ENCODE measurements at places on chromosomes 5 and 9.

GRCh38 chr5:135018457-135018856 lies 15.6 kb downstream of the PITX1 start:
- no peak overlapping the region for H3K27ac ChIP-seq
- no peaks in the 10 kb centered on the region for H3K4me1 ChIP-seq
- no peaks in the 10 kb centered on the region for H3K36me3 ChIP-seq

GRCh38 chr9:128061275-128061960 lies 5.7 kb downstream of the NAIF1 start:
- H3K36me3 ChIP-seq, result no peaks in the 10 kb centered on the region
- H3K4me1 ChIP-seq, result peaks cover 48% of the 10 kb centered on the region
- H3K27ac ChIP-seq, result peak overlapping the region; percentile 53
- H3K27me3 ChIP-seq, result no peaks in the 10 kb centered on the region
- peak overlapping the region; percentile 38 for H3K4me3 ChIP-seq
- DNase-seq, result no peak

- no peaks in the 10 kb centered on the region for H3K36me3 ChIP-seq
- no peak for DNase-seq
- H3K4me1 ChIP-seq, result no peaks in the 10 kb centered on the region
- no peak overlapping the region for H3K4me3 ChIP-seq
- no peaks in the 10 kb centered on the region for H3K27me3 ChIP-seq
Measured at GRCh38 chr5:54727874-54728587, 210.5 kb downstream of the SNX18 start.

- H3K4me1 ChIP-seq, result no peaks in the 10 kb centered on the region
- no peak overlapping the region for H3K27ac ChIP-seq
- no peaks in the 10 kb centered on the region for H3K27me3 ChIP-seq
- DNase-seq, result no peak
- no peaks in the 10 kb centered on the region for H3K36me3 ChIP-seq
- no peak overlapping the region for H3K4me3 ChIP-seq
Measured at GRCh38 chr5:115309751-115310370, 13.4 kb upstream of the CCDC112 start.

- H3K4me1 ChIP-seq, result peaks cover 10% of the 10 kb centered on the region
- no peaks in the 10 kb centered on the region for H3K36me3 ChIP-seq
- H3K4me3 ChIP-seq, result no peak overlapping the region
Measured at GRCh38 chr9:121268851-121269641, 1.1 kb downstream of the GSN start.

DNA sequence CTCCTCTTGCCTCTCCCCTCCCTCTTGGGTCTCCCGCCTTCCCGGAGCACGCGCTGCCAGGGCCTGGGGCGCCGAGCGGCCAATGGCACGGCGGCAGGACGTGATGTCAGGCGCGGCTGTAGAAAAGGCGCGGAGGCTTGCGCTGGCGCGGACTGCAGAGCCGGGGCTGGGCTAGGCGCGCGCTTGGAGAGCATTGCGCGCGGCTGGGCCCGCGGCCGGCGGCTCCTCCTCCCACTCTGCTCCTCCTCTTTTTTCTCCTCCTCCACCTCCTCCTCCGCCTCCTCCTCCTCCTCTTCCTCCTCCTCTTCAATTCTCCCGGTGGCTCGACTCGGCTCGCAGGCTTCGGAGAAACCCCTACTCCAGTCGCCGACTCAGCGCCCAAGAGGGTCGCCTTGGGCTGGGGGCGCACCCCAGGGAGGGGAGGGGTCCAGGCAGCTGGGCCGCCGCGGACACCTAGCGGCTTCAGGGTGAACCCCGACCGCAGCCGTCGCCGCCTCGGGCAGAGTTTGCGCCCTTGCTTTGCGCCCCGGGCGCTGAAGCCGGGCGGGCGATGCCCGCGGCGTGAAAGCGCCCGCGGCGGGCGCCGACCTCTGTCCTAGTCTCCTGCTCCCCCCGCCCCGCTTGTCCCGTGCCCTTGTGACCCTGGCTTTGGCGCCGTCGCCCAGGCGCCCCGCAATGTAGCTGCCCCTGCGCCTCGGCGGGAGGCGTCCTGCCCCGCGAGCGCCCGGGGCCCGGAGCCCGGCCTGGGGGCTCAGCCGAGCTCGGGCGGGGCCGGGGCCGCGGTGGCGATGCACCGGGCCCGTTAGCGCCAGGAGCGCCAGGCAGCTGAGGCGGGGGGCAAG lies at the start of gene LHX2:
LHX2 (plus strand) TSS at position 309 of the 842 bp plus-strand sequence. CDS start 581 bp downstream, outside the sequence.
- DNase-seq, result no peak
- no peak within 1 kb of the TSS for H3K27ac ChIP-seq
- peaks cover 83% of the 10 kb centered on the region for H3K27me3 ChIP-seq

GRCh38 chr9:82820186-82820585 lies 242.8 kb downstream of the RASEF start:
- no peak for DNase-seq
- H3K27me3 ChIP-seq, result no peaks in the 10 kb centered on the region
- no peaks in the 10 kb centered on the region for H3K4me1 ChIP-seq
- H3K36me3 ChIP-seq, result no peaks in the 10 kb centered on the region
- no peak overlapping the region for H3K27ac ChIP-seq

DNA sequence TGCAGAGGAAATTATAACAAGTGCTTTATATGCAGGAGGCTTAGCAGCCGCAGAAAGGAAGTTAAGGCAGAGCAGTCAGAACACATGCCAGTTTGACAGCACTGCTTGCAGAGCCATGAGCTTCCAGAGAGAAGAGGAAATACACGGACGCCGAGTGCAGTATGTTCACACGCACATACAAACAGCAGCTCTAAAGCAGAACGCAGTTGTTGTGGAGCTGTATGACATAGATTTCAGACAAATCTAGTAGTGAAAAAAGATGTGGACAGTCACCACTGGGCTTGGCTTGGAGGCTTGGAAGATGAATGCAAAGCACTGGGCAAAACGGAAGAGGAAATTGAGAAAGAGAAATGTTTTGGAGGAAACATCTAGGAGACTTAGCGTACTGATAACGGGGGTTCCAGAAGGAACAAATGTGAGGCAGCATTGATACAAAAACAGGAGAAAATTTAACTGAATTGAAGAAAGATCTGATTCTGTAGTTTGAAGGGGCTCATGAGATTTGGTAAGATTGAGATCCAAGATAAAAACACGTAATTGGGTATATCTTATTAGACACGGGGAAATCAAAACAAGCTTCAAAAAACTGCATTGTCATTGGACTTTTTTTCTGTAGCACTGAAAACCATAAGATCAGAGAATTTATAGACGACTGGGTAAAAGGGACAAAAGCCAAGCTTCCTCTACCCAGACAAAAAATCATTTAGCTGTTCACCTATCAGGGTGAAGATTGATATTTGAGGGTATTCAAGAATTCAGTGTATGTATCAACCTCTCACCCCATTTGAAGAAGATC lies 19.6 kb upstream of the ROPN1L start:
- H3K4me1 ChIP-seq, result no peaks in the 10 kb centered on the region
- H3K36me3 ChIP-seq, result peaks cover 56% of the 10 kb centered on the region
- no peaks in the 10 kb centered on the region for H3K27me3 ChIP-seq
- H3K27ac ChIP-seq, result no peak overlapping the region
- DNase-seq, result no peak
- H3K4me3 ChIP-seq, result no peak overlapping the region

GRCh38 chr9:114108016-114108833 lies 9.1 kb upstream of the KIF12 start:
- H3K27me3 ChIP-seq, result no peaks in the 10 kb centered on the region
- no peaks in the 10 kb centered on the region for H3K36me3 ChIP-seq
- H3K27ac ChIP-seq, result no peak overlapping the region
- H3K4me3 ChIP-seq, result no peak overlapping the region
